ENCODE measurements at places on chromosomes 13 and 19. TPM values are rescaled to one million over a fixed set of nuclear protein-coding genes. Genes with fewer than 3 reads are reported as not detected.

DNA sequence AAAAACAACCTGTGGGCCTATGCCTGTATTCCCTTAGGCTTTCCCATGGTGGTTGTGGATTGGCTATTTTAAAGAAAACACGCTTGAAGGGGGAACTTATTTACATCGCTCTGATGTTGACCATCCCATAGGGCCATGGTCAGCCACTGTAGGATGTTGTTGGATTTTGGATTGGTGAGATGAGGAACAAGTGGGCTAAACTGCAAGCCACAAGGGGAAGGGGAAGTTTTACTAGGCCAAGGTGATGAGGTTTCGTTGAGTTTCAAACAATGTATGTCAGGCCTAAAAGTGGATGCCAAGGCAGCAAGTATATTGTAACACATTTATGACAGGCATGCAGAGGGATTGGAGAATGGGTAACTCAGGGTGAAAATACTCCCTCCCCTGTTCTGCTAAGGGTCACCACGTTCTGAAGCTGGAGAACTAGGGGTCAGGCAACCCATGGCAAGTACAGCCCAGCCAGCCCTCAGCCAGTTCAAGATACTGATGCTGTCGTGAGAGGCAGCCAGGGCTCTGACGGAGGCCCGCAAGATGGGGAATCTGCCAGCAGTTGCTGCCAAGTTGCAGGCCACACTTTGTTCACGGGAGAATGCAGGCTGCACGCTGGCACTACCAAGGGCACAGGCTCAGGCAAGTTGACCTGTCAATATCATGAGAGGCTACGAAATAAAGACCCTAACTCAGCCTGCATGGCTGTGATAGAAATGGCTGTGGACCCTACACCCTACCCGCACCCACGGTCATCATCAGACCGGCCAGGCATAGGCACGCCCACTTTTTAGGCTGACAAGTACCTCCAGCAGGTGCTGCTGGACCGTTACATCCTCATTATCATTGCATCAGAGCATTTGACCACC, 11.1 kb downstream of the IRGC start:
- no peak for DNase-seq
- H3K4me1 ChIP-seq: no peaks in the 10 kb centered on the region
- peaks cover 18% of the 10 kb centered on the region for H3K36me3 ChIP-seq
- H3K27me3 ChIP-seq: no peaks in the 10 kb centered on the region

DNA sequence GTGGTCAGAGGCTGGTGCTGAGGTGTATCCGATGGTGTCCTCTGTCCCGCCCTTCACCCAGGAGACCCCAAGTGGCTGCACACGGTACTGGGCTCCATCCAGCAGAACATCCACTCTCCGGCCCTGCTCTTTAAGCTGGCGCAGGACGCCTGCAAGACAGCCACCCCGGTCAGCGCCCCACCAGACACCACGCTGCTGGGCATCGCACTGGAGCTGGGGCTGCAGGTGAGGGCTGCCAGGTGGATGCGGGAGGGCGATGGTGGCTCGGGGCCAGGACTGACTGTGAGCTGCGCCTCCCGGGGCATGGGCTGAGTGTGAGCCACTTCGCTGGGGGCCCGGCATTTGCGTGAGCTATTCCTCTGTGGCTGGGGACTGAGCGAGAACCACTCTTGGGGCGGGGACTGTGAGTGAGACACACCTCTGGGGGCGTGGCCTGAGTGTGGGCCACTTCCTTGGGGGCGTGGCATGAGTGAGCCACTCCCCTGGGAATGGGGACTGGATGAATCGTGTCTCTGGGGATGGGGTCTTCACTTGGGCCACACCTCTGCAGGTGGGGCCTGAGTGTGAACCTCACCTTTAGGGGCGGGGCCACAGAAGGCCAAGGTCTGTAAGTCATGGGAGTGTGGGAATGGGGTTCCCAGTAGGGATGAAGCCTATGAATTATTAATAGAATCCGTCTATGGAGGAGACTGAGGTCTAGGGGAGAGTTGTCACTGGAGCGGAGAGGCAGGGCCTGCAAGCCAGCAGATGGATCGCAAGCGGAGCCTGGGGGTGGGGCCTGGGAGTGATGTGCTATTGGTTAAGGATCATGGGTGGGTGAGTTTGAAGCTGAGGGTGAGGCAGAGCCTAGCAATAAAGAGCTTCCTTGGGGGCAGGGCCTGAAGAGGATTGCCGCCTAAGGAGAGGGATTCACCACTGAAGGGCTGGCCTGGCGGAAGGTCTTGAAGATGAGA, 30.5 kb downstream of the ZSWIM4 start:
- H3K4me1 ChIP-seq: no peaks in the 10 kb centered on the region
- no peak overlapping the region for H3K27ac ChIP-seq
- H3K4me3 ChIP-seq: no peak overlapping the region
- H3K27me3 ChIP-seq: no peaks in the 10 kb centered on the region
- no peak for DNase-seq
- peaks cover 23% of the 10 kb centered on the region for H3K36me3 ChIP-seq

DNA sequence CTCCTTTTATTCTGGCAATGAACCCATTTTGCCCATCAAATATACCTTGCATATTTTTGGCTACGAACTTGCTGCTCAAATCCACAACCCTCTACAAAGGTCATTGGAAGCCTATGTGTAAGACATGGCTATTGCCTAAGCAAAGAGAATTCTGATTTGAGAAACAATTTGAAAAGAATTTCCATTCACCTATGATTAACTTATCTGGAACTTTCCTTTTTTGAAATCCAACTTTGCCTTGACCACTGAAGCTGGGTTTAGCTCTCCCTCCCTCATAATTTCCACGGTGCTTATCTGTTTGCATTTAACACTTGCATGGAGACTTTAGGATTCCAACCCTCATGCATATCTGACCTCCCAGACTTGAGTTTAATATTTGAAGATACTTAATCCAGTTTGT, 1514.7 kb upstream of the SLC10A2 start:
- H3K27me3 ChIP-seq: no peaks in the 10 kb centered on the region
- DNase-seq: no peak
- H3K27ac ChIP-seq: no peak overlapping the region
- no peak overlapping the region for H3K4me3 ChIP-seq
- H3K4me1 ChIP-seq: peaks cover 4% of the 10 kb centered on the region

- DNase-seq: no peak
- no peaks in the 10 kb centered on the region for H3K27me3 ChIP-seq
- H3K36me3 ChIP-seq: no peaks in the 10 kb centered on the region
- H3K27ac ChIP-seq: no peak overlapping the region
- H3K4me3 ChIP-seq: no peak overlapping the region
These were observed 930.8 kb downstream of the SLITRK5 start for GRCh38 chr13:88601949-88602348.

DNA sequence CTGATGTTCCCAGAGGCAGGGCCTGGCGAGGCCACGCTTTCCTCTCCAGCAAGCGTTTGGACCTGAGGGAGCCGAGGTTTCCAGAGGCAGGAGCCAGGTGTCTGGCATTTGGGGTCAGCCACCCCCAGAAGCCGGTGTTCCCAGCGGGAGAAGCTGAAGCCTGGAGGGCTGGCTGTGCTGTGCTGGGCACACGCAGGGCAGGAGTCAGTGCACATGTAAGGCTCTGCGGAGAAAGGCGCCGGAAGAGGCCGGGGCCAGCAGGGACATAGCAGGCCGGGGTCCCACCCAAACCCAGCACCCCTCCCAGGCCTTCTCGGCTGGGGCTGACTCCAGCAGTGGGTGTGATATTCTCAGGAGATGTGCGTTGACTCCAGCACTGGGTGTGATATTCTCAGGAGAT, 31.6 kb downstream of the MCF2L start:
- peaks cover 7% of the 10 kb centered on the region for H3K4me1 ChIP-seq
- no peak overlapping the region for H3K4me3 ChIP-seq
- no peak for DNase-seq
- H3K36me3 ChIP-seq: no peaks in the 10 kb centered on the region

GRCh38 chr13:64428196-64428595, 2801.9 kb downstream of the PCDH9 start:
- H3K27me3 ChIP-seq: no peaks in the 10 kb centered on the region
- no peak overlapping the region for H3K4me3 ChIP-seq
- no peaks in the 10 kb centered on the region for H3K36me3 ChIP-seq
- no peak for DNase-seq
- H3K4me1 ChIP-seq: no peaks in the 10 kb centered on the region
- H3K27ac ChIP-seq: no peak overlapping the region

- H3K27ac ChIP-seq: peak overlapping the region; percentile 99
- H3K4me3 ChIP-seq: peak overlapping the region; percentile 70
- H3K36me3 ChIP-seq: no peaks in the 10 kb centered on the region
These were observed 1.3 kb downstream of the CSNK1G2 start for GRCh38 chr19:1942078-1942933.

DNA sequence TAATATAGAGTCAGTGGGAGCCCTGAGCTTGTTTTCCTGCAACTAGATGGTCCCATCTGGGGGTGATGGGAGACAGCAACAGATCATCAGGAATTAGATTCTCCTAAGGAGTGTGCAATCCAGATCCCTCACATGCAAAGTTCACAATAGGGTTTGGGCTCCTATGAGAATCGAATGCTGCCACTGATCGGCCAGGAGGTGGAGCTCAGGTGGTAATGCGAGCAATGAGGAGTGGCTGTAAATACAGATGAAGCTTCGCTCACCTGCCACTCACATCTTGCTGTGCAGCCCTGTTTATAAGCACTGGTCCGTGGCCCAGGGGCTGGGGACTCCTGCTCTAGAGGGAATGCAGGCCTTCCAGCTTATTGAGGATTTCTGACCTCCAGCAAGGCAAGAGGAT, 5.7 kb downstream of the ZNF558 start:
- no peak for DNase-seq
- H3K4me3 ChIP-seq: no peak overlapping the region
- peaks cover 36% of the 10 kb centered on the region for H3K4me1 ChIP-seq
- no peak overlapping the region for H3K27ac ChIP-seq
- no peaks in the 10 kb centered on the region for H3K27me3 ChIP-seq

DNA sequence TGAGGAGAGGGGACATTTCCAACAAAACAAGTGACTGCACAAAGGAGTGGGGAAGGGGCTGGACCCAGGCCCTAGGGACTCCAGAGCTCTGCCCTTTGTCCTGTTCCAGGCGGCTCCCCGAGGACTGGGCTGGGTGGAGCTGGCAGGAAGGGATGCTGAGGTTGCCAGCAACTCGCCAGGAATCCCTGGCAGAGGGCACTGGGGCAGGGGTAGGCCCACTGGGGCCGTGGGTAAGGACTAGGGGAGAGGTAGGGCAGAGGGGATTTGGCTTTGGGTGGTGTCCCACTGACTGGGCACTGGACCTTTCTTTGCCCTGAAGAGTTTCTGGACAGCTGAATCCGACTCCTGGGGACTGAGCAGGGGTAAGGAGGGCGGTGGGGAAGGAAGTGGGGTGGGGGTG, 7.9 kb downstream of the LIPE start:
- peaks cover 21% of the 10 kb centered on the region for H3K4me1 ChIP-seq
- H3K27me3 ChIP-seq: no peaks in the 10 kb centered on the region
- H3K4me3 ChIP-seq: no peak overlapping the region
- no peak overlapping the region for H3K27ac ChIP-seq

GRCh38 chr13:51734786-51735185, 69.2 kb downstream of the DHRS12 start:
- peaks cover 39% of the 10 kb centered on the region for H3K4me1 ChIP-seq
- H3K4me3 ChIP-seq: no peak overlapping the region
- no peak for DNase-seq
- H3K27ac ChIP-seq: no peak overlapping the region

- H3K4me1 ChIP-seq: no peaks in the 10 kb centered on the region
- no peak for DNase-seq
- H3K4me3 ChIP-seq: no peak overlapping the region
- no peaks in the 10 kb centered on the region for H3K36me3 ChIP-seq
- no peak overlapping the region for H3K27ac ChIP-seq
These were observed 256.5 kb downstream of the UQCRFS1 start for GRCh38 chr19:28956421-28956820.

DNA sequence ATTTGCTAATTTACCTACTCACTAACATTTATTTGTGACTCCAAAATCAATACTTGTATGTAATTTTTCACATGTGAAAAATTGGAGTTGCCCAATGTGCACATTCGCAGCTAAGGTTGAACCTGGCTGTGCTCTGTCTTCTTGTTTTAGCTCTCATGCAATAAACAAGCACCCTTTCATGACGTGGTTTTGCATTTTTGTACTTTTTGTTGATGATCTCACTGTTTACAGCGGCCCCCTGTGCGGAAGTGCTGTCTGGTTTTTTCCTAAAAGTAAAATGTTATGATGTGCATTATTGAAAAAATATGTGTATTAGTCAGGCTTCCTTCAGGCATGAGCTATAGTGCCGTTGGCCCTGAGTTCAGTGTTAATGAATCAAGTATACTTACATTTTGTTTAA, 18.1 kb downstream of the DGKH start:
- H3K36me3 ChIP-seq: no peaks in the 10 kb centered on the region
- no peak overlapping the region for H3K4me3 ChIP-seq
- no peak overlapping the region for H3K27ac ChIP-seq
- H3K27me3 ChIP-seq: no peaks in the 10 kb centered on the region
- DNase-seq: no peak

IGLON5 gene
- 1.4 TPM for total RNA-seq

KCNN1 gene
- not detected for total RNA-seq

LILRA5 gene
- total RNA-seq: 6.7 TPM

IFNL1 gene
- not detected for total RNA-seq

CACNG8 gene
- total RNA-seq: not detected

LATS2 gene
- 26.0 TPM for total RNA-seq

DPF1 gene
- total RNA-seq: not detected
